ENCODE measurements at places on chromosomes 7 and 10.

DNA sequence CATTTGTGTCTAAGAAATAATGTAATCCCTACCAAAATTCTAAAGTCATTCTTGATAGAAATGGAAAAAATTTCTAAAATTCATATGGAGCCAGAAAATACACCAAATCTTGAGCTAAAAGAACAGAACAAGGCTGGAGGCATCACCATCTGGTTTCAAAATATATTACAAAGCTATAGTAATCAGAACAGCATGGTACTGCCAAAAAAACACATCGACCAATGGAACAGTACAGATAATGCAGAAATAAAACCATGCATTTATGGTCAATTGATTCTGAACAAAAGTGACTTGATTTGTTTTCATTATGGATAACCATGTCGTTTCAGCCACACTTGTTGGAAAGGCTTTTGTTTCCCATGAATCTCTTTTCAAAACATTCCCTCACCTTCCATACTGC lies 7.0 kb upstream of the WDFY4 start:
- DNase-seq, result no peak

DNA sequence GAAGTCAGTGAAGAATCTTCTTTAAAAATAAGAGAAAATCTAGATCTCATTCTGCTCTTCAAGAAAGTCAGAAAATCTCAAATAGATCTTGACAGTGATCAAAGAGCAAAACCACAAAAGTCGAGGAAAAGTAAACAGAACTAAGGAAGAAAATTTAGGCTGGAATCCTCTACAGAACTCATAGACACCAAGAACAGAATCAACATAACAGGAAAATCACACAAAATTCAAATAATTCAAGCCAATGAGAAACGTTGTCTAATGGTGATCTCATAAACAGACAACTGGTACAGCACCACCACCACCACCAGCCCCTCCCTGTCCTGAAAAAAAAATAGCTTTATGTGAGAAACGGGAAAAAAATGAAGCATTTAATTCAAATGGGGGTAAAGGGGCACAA lies 6.9 kb downstream of the ITGB1 start:
- no peak for DNase-seq

- no peak for DNase-seq
Measured at GRCh38 chr10:369684-370448, 234.6 kb downstream of the ZMYND11 start.

DNA sequence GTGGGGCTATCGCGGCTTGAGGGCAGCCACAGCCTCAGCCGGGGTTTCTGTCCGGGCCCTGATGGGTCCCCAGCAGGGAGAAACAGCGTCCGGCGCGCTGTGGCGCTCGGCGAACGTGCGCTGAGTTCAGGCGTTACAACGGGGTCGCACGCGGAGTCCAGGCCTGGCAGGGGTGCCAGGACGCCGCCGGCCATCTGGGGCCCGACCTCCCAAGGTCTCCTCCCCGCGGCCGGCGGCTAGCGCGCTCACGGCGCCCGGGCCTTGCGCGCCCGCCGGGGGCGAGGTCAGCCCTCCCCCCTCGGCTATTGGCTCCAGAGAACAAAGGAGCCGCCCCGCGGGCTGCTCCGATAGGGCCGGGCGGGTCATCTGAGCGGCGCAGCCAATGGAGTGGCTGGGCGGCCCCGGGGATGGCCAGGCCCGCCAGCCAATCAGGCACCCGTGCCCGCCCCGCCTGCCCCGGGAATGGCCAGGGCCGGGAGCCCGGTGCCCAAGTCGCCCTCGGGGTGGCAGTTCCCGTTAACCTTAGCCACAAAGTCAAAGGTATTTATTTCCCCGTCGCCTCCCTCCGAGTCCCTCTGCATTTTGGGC lies at the start of gene ZNF775:
TSS of gene ZNF775 (plus strand) at position 478 of the 588 bp plus-strand sequence. CDS start 9,141 bp downstream, outside the sequence.
- peak; percentile 95 for DNase-seq

DNA sequence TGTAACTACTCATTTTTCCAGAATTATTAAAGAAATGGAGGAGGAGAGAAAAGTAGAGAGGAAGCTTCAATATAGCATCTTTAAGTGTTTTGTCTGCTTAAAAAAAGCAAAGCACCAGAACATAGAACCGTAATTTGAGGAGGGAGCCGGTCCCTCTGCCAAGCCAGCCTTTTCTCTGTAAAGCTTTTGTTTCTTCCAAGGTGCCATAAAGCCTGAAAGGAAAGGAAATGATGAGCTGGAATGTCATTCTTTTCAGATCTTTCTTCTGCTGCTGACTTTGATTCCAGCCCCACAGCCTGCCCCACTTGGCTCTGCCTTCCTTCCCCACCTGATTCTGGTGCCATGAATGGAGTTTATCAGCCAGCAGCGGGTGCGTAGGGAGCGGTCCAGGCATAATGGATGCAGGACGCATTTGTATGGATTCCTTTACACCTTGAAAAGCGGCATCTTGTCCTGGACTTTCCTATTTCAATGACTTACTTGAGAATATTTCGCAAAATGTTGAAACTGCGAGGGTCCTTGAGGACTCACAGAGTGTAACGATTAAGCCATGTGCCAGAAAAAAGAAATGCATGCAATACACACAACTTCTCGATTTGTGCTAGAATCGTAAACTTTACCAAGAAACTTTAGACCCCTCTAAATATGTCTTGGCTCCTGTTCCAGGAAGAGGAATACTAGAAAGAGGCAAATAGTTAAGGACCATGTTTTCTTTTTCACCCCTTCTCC lies 569.5 kb upstream of the MGMT start:
- DNase-seq, result no peak

- no peak for DNase-seq
Measured at GRCh38 chr10:64039198-64039597, 518.0 kb downstream of the REEP3 start.

DNA sequence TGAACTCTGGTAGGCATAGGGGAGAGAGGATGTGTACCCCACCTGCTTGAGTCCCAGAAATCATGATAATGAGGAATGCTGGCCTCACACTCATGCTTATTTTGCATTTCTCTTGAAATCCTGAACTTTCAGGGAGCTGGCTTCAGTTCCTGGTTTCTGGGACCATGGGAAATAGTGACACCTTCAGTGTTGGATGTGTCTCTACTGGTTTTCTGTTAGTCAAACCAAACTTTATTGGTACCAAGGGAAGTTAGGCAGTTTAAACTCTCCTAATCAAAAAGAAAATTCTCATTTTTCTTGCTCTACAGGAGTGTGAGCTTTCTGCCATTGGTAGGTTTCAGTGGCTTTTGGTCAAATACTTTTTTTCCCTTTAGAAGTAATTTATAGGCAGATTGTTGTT lies 11.8 kb upstream of the PCGF5 start:
- no peak for DNase-seq

DNA sequence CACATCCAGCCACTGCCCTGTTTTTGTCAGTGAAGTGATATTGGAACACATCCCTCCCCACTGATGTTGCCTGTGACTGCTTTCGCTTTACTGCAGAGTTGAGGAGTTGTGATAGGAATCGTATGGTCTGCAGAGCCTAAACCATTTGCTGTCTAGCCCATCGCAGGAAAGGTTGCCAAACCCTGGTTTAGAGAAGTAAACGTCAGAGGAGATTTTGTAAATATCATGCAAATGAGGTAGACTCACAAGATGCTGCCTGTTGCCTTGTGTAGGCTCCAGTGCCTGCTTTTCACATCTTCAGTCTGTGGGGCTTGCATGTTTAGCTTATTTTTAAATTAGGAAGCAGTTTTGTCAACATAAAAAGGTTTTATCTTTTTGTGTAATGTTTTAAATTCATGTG lies 107.1 kb downstream of the TRRAP start:
- no peak for DNase-seq

DNA sequence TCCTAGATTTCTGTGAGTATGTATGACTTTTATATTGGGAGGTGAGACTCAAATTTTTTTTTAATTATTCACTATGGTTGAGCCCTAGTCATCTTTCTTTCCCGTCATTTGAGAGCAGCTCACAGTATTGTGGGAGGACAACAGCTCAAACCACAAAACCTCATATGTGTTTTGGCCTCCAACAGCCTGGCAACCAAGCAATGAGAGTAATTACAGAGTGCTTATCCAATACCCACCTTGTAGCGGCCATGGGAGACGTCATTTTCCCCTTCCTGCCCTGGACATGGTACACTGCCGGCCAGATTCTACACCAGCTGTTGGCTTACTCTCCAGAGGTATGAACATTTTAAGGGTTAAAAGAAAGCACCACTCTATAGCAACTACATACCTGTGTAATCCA lies 49.1 kb downstream of the DOCK4 start:
- DNase-seq, result no peak

DNA sequence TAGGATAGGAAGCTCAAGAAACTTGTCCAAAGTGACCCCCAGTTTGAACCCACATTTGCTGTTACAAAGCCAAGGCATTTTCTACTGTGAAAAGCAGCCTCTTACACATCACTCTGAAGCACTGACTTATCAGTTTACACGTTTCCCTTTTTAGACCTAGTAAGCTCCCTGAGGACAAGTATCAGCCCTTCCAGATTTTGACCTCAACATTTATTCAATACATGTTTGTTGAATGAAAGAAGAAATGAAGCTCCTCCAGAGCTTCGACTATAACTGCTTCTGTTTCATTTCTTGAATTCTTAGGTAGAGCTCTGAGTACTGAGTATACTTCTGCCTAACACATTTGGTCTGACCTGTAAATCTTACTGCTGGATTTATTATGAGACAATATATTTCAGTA lies 2.7 kb downstream of the WASL start:
- no peak for DNase-seq

DNA sequence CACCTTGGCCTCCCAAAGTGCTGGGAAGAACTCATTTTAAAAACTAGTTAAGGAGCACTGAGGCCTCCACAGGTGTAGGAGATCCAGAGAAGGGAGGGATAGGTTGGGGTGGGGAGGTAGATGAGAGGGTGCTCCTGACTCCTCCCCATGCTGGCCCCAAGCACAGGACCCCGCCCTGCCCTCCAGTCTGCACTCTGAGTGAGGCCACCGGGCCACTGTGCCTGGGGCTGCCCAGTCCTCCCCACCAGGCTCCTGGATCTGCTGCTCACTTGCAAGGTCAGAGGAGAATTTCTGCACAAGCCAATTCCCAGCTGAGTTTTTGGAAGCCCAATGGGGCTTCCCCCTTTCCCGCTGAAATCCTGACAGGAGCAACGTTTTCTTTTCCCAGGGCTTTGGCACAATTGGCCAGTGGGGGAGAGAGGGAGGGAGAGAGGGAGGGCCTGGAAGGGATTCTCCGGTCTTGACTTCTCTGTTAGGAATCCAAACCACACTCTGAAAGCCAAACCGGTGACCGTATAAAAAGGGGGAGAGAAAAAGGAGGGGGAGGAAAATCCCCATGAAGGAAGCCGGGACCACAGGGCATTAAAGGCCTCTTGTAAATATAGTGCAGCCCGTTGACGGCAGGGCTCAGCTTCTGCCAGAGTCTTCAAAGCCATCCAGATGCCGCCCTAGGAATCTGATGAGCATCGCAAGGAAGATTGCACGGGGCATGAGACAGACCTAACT lies 116.2 kb downstream of the SH3PXD2A start:
- no peak for DNase-seq

GRCh38 chr7:15749631-15750030 lies 63.1 kb upstream of the MEOX2 start:
- DNase-seq, result no peak

- no peak for DNase-seq
Measured at GRCh38 chr10:102900006-102900405, 18.1 kb upstream of the CNNM2 start.

DNA sequence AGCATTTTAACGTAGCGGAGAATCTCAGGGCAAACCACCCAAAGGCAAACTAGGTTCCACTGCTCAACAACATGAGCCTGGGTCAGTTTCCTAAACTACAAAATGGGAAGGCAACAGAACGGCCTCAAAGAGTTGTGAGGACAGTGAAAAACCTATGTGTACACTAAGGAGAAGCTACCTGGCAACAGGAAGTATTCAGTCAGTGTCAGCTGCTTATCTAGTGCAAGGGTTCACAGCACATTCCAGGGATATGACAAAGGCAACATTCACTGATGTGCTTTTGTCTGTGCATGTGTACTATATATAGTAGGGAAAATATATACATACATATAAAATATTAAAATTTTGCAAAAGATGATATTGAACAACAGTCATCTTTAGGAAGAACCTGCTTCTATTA lies 17.2 kb downstream of the NUDCD3 start:
- DNase-seq, result no peak

GRCh38 chr7:102873470-102874165 lies 39.2 kb upstream of the LRRC17 start:
- DNase-seq, result no peak

GRCh38 chr7:122006687-122007086 lies 133.7 kb downstream of the PTPRZ1 start:
- no peak for DNase-seq

GRCh38 chr10:77575271-77576006 lies 62.2 kb downstream of the KCNMA1 start:
- DNase-seq, result no peak

GRCh38 chr10:44010873-44011602 lies 362.4 kb upstream of the ZNF32 start:
- no peak for DNase-seq

DNA sequence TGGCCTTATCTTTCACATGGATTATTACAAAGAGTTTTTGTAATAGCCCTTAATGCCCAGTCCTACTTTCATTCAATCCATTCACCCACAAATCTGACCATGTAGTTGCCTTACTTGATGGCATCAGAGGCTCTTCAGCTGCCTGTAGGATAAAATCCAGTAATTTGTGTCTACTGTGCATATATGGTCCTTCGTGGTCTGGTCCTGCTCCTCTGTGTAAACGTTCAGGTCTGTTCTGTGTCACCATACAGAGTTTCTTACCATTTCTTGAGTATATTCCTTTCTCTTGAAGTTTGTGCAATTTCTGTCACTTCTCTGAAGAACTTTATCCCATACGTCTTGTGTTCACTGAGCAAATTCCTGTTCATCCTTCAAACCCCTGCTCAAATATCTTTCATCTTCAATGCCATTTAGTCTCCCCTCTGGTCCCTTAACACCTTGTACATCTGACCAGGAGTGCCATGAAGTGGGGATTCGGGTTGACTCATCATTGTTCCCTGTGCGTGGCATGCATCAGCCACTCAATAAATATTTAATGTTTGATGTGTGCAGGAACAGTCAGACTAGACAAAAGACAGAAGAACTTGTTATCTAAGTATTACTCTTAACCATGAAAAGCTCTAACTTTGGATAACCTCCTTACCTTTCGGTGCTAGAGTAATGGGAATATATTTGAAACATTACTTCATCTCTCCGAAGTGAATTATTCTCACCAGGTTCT lies 98.6 kb upstream of the RPA3 start:
- DNase-seq, result peak; percentile 48

DNA sequence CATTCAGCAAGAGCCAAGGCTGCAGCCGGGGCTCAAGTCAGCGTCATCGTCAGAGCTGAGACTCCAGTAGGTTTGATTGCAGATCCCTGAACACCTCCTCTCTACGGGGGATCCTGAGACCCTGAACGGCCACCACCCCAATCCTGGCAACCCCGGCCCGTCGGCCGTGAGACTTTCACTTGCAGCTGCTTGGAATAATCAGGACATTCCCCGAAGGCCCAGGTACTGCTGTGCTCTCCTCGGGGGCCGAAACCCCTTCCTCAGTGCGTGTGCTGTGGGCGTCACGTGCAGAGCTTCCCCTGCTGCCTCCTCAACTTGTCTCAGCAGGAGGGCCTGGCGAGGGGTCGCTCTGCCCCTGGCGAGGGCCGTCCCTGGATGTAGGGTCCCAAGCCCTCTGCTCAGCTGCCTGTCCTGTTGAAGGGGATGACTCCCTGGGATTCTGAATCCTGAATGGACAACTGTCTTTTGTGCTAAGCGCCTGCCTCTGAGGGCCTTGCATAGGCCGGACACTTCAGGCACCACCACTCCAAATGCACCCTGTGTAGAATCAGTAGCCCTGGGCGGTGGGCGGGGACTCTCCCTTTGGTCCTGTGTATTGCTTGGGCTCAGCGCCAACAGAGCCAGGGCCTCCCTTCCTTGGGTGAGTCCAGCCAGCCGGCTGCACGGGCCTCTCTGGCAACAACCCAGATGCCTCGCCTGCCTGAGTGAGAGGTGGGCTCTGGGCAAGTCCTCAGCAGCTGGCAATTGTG lies 63.8 kb upstream of the EBF3 start:
- no peak for DNase-seq
